ENCODE measurements at places on chromosomes 3 and 15.

- peak; percentile 28 for DNase-seq
These were observed 56.1 kb upstream of the SKIL start for GRCh38 chr3:170301405-170301804.

DNA sequence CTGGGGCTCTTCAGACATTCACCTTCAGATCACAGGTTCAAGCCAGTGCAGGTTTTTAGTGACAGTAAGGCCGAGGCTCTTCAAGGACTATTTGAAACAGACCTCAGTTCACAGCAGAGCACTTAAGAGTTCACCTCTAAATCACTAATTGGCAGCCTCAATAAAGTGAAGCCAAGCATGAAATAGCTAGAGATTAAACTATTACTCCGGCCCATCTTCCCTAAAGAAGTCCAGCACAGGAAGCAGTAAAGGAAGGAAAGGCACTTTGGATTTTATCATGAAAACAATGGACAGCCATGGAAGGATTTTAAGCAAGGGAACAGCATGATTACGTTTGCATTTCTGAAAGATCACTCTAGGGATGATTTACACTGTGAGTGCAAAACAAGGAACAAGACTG is 27.6 kb upstream of the ARL6 start:
- DNase-seq = no peak

- DNase-seq = no peak
These were observed 114.1 kb upstream of the ADAMTS9 start for GRCh38 chr3:64801856-64802255.

DNA sequence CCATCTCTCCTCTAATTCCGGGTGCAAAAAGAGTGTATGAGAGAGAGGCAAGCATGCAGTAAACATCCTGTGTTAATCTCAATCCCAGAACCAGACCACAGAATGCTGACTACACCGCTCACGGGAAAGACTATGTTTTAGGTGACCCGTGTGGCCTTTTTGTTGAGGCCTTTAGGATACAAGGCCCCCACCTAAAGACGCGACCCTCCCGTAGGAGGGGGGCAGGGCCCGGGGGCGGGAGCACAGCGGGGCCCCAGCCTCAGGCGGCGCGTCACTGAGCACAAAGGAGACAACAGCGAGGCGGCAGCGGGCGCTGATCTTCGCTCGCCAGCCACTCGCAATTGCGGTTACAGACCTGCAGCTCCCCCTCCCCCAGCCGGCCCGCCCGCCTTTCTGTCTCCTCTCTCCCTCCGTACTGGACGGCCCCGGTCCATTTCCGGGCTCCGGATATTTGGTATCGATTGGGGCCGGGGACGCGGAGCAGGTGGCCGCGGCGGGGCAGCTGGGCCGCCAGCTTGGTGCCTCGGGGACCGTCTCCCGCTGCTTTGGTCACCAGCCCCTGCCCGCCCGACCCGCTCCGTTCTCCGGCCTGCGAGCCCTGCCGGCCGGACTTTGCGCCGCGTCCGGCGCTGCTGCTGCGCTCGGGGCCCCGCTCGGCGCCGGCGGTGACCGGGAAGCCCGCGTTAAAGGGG is at the start of gene CCDC50:
Gene CCDC50 (plus strand): TSS at position 433 of the 692 bp plus-strand sequence. CDS start 281 bp downstream, outside the sequence.
- DNase-seq = no peak

DNA sequence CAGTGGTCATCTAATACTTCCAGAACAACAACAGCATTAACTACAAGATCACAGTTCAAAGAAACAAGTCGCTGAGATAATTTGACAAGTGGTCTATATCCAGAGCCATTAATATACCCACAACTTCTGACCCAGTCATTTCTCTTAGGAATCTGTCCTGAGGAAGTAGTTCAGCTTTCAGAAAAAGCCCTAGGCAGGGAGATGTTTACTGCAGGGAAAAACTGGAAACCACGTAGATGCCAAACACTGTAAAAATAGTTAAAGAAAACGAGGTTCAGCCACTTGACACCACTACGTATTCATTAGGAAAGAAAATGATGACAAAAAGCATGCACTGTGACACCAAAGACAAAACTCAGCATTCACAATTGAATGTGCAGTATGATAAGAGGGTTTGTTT is 22.3 kb upstream of the CDCP1 start:
- DNase-seq = no peak

DNA sequence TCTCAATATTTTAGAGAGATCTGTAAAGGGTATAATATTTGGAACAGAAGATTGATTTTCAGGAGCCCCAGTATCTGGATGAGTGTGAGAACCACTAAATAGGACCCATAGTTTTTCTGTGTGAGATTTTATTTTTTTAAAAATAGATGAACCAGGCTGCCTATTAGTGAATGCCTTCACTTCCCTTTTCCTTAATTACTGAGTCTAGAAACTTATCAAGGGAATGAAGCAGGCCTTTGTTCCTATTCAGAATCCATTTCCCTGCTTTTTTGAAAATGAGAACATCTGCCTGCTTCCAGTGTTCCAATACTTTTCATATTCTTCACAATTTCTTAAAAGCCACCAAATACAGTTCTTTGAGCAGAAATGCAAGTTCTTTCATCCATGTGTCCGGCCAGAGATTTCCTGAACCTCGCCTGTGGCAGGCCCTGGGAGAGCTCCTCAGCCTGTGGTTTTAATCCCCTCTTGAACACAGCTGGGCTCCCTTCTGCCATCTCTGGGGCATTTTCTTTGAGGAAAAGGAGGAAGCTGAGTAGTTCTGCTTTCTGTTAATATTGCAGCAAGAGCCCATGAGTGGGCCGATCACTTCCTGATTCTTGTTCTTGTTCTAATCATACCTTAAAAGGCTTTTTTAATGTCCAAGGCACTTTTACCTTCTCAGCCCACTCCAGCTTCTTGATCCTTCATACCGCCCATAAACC is 4.7 kb downstream of the EHD4 start:
- no peak for DNase-seq

- no peak for DNase-seq
These were observed 90.4 kb downstream of the WWTR1 start for GRCh38 chr3:149567381-149567780.

GRCh38 chr15:67509918-67510317 is 11.0 kb upstream of the C15orf61 start:
- DNase-seq = no peak

DNA sequence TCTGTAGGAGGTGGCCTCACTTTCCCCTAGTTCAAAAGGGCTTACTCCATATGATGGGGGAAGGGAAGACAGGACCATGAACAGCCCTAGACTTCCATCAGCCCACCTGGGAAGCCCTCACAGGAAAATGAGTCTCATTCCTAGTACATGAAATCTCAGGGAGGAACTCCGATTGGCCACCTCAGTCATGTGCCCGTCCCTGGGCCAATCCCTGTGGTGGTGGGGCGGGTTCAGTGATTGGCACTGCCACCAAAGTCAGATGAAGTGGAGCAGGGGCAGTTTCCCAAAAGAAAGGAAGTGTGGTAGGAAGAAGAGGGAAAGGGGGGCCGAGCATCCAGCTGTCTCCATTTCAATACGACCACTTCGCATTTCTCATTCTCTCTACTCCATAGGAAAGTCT is 25.9 kb upstream of the GP9 start:
- no peak for DNase-seq

GRCh38 chr3:66443118-66443803 is 57.6 kb downstream of the LRIG1 start:
- no peak for DNase-seq

DNA sequence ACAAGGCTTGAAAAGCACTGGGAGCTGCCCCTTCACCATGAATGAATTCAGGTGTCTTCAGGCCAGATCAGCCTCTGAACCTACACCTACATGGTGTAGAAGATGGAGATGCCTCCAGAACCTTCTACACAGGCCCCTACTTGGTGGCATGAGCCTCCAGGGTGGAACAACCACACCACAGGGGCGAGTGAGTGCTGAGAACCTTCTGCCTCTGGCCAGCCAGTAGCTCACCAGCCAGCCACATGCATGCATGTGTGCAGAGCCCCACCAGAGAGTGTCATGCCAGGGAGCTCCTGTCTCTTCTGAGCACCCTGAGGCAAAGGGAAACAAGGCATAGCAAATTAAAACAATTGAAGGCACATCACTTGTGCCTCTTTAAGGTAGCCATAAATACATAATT is 161.8 kb upstream of the TOPAZ1 start:
- no peak for DNase-seq

GRCh38 chr15:101138913-101139880 is 112.7 kb downstream of the CHSY1 start:
- no peak for DNase-seq

DNA sequence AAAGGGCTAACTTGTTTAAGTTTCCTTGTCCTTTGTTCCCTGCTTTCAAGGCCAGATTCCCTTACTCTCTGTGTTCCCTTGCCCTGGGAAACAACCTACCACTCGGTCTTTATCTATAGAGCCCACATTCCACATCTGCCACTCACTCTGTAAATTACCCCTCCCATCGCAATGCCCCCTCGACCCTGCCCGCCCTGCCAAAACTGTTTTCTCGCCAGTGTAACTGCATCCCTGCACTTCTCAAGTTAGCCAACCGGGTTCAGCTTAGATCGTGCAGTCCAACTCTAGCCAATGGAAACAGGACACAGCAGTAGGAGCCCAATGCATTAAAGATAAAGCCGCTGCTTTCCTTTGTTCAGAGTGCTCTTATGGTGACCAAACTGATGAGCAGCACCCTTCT is 263.6 kb downstream of the TBL1XR1 start:
- DNase-seq = no peak

GRCh38 chr15:90706394-90707327 is 10.5 kb upstream of the BLM start:
- DNase-seq = no peak

- DNase-seq = no peak
These were observed 24.6 kb downstream of the SRP14 start for GRCh38 chr15:40014390-40014789.

Measured in BJ (cell line).